ENCODE measurements at places on chromosomes 7 and 10. TPM values are rescaled to one million over a fixed set of nuclear protein-coding genes. Genes with fewer than 3 reads are reported as not detected.

- H3K4me1 ChIP-seq = no peaks in the 10 kb centered on the region
- no peaks in the 10 kb centered on the region for H3K27me3 ChIP-seq
- H3K27ac ChIP-seq = no peak overlapping the region
- no peaks in the 10 kb centered on the region for H3K36me3 ChIP-seq
- DNase-seq = no peak
Measured at GRCh38 chr7:46003896-46004875, 83.1 kb upstream of the IGFBP3 start.

GRCh38 chr10:124066781-124067714 lies 26.4 kb downstream of the CHST15 start:
- peaks cover 13% of the 10 kb centered on the region for H3K4me1 ChIP-seq
- no peak overlapping the region for H3K27ac ChIP-seq
- no peak overlapping the region for H3K4me3 ChIP-seq
- H3K27me3 ChIP-seq = peaks cover 21% of the 10 kb centered on the region

DNA sequence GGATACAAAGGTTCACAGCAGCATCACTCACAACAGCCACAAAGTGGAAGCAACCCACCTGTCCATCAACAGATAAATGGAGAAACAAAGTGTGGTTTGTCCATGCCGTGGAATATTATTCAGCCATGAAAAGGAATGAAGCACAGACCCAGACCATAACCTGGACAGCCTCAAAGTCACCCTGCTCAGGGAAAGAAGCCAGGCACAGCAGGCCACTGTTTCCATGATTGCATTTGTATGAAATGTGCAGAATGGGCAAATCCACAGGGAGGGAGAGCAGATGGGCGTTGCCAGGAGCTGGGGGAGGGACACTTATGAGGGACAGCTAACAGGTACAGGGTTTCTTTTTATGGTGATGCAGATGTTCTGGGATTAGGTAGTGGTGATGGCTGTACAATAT lies 30.3 kb downstream of the FOXL3 start:
- no peak overlapping the region for H3K4me3 ChIP-seq
- H3K27me3 ChIP-seq = peaks cover 25% of the 10 kb centered on the region

DNA sequence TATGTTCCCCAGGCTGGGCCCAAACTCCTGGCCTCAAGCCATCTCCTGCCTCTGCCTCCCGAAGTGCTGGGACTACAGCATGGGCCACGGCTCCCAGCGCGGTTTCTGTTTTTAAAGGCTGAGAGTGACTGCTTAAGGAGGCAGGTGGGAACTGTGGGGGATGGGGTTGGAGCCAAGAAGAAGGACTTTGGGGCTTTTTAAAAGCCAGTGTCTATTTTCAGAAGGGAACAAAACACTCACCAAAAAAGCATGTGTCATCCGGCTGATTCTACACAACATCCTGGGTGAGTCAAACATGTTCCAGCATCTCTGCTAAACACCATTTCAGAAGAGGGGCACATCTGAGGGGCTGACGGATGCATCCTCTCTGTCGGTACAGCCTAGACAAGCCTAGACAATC lies 824.5 kb downstream of the TYW1 start:
- no peaks in the 10 kb centered on the region for H3K27me3 ChIP-seq
- no peak for DNase-seq
- H3K4me1 ChIP-seq = no peaks in the 10 kb centered on the region
- H3K27ac ChIP-seq = no peak overlapping the region

DNA sequence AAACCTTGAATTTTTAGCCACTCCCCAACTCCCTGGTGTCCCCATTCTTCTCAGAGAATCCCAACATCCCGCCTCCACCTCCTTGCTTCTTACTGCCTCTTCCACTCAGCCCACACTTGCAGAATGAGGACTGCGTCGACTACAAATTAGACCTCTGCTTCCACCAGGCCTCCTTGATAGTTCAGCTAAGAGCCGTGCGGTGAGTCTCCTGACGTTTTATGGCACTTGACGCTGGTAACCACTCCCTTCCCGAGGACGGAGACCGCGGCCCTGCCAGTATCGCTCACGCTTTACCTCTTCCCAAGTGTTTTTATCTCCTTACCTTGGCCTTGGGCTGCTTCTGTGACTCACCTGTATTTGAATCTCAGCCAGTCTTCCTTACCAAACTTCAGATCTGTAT lies 31.1 kb downstream of the RBM17 start:
- H3K27ac ChIP-seq = no peak overlapping the region
- peaks cover 19% of the 10 kb centered on the region for H3K4me1 ChIP-seq
- H3K4me3 ChIP-seq = no peak overlapping the region
- H3K27me3 ChIP-seq = no peaks in the 10 kb centered on the region
- no peak for DNase-seq

Gene HOXA10
- not detected for total RNA-seq

Gene OR6B1
- not detected for total RNA-seq

Gene CTAGE6
- 3.0 TPM for total RNA-seq

Gene CUX1
- 22.4 TPM for total RNA-seq

DNA sequence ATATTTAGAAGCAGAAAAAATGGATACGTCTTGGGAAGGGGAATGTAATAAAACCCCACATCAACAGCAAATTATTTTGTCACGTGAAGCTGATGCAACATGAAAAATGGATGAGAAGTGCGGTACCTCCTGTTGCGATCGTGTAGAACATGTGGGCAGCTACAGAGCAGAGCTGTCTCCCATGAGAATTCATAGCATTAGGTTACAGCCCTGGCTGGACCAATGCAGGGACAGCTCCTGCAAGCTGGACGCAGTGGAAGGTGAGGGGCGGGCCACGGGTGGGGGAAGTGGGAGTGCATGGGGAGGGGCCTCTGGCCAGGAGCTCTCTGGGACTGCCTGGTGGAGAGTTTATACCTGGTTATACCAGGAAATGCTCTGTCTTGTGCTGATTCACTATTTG lies 120.3 kb downstream of the GATA3 start:
- no peaks in the 10 kb centered on the region for H3K4me1 ChIP-seq
- H3K36me3 ChIP-seq = peaks cover 6% of the 10 kb centered on the region
- no peak overlapping the region for H3K27ac ChIP-seq
- H3K27me3 ChIP-seq = no peaks in the 10 kb centered on the region

Gene AKR1C1
- 0.85 TPM for total RNA-seq

Gene VDAC2
- 133 TPM for total RNA-seq

Gene GIMAP5
- 83.9 TPM for total RNA-seq

Gene CARD11
- 163 TPM for total RNA-seq
